NCI-H510A treated with DMSO at 0.1 percent for 48 hours (cell line): ENCODE measurements at places on chromosomes 12 and 14.
A peak's percentile ranks its signal among the peaks of the same experiment; 100 is the strongest.

- no peak for DNase-seq
These were observed 133.3 kb downstream of the FLRT2 start for GRCh38 chr14:85663256-85663655.

DNA sequence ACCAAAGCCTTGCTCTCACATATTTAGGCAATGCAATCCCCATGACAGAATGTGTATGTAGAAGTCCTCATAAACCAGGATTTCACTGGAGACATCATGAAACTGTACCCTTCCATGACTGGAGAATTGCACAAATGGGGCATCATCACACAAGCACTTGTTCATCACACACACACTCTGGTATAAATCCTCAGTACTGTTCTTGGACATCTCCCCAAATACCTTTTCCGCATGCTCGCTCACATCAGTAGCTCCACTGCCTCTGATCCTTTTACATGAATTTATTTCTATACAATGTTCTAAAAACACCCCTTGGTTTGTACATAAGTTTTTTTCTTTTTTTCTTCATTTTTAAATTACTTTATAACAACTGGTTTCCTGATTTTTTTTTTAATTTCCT, 3.3 kb upstream of the ING4 start:
- no peak for DNase-seq

- DNase-seq: no peak
These were observed 219.4 kb downstream of the CNTN1 start for GRCh38 chr12:40911676-40912075.

- no peak for DNase-seq
These were observed 16.4 kb downstream of the GALNT6 start for GRCh38 chr12:51374856-51375255.

GRCh38 chr12:102281231-102281630, 83.6 kb upstream of the PMCH start:
- no peak for DNase-seq

DNA sequence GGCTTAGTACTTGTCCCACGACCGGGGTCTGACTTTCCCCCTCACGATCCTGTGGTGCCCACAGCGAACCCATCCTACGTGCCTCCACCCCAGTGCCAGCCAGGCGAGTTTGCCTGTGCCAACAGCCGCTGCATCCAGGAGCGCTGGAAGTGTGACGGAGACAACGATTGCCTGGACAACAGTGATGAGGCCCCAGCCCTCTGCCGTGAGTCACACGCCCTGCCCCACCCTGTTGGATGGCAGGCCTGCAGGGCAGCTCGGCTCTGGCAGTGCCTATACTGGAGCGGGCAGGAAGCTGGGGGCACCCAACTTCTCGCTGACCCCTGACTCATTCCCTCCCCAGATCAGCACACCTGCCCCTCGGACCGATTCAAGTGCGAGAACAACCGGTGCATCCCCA, 18.3 kb upstream of the LRP1-AS start:
- no peak for DNase-seq

GRCh38 chr12:16608946-16609539, 3.1 kb upstream of the LMO3 start:
- DNase-seq: no peak

GRCh38 chr14:81382517-81383225, 17.5 kb downstream of the STON2 start:
- DNase-seq: no peak

DNA sequence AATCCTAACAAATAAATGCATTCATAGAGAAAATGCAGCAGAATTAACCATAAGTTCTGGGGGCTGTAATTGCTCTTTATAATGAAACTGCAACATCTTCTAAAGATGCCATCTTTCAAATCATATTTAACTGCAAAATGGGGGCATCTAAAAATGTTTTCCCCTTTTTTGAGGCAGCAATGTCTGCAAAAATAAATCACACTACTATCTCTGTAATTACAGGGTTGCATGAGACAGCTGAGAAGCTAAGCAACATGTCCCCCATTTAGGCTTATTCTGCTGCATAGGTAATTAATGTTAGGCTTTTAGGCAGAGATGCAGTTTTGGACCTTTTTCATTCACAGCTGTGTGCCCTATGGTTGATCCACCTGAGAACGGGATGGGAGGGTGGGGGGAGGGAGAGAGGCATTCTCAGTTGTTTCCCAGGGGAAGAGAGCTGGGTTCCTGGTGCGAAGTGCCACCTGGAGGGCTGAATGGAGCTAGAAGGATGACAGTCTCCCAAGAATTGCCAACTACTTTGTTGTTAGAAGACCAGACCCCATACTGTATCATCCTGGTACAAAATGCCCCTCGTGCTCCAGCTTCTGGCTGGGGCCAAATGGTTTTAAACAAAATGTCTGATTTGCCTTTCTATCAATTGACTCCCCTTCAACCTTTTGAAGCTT, 154.2 kb downstream of the APAF1 start:
- DNase-seq: no peak

DNA sequence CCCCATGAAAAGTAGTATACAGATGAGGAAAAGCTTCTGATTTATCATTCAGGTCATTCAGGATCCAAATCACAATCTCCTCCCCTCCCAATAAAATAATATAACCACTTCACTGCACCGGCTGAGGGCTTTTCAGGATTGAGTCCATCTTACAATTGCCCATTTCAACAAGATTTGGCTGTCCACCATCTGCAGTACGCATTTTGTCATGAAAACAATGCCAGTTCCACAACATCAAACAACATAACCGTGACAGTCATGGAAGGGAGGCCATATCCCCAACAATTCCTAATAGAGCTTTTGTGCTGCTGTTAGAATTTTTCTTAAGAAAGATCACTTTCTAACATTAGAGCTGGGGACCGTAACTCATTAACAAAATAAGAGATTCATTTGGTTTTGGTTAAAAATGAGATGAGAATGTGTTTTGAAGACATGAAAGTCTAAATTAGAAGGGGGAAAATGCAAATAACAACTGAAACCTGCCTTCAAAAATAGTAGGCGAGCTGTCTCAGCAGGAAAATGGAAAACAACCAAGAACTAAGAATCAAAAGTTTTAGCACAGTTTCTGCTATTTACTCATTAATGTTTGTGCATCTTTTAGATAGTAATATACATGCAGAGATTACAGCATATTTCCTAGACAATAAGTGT, 38.3 kb upstream of the TMTC2 start:
- no peak for DNase-seq

- DNase-seq: no peak
These were observed 73.4 kb upstream of the EEA1 start for GRCh38 chr12:93002293-93003054.

DNA sequence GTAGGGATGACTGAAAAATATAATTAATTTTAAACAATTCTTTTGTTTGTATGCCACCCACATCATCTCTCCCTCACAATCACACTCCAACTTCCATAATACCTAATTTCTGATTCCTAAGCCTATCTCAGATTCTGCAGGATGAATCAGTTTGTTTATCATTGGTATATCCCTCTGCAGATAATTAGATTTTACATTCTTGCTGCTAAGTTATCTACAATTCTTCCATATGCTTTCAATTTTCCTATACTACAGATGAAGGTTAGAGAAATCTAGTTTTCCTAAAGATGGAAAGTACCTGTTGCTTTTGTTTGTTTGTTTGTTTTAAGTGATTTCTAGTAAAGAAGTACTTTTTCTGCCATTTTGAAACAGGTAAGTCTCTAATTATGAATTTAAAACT, 105.3 kb downstream of the ANKS1B start:
- no peak for DNase-seq

- no peak for DNase-seq
These were observed 156.3 kb downstream of the TMX1 start for GRCh38 chr14:51396222-51396815.

DNA sequence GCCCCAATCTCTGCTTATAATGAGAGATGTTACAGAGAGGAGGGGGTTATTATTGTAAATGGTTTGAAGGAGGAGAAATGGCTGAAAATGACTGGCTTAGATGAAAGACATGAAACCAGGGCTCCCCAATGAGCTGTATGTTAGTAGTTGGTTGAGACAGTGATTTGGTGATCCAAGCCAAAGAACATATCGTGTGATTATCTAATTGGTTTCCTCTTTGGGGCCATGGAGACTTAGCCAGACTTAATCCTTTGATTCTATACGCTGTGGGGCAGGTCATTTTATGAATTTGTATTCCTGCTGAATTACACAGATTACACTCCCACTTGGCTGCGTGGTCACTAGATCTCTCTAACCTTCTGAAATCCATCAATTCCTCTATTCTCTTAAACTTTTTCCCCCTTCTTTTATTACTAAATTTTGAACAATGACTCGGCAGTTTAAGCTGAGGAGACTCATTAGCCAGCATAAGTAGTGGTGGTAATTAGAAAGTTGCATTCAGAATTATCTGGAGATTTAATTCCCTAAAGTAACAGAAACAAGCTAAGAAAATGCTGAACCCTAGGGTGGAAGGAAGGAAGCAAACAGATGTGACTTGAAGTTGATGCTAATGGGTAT, 5.3 kb downstream of the TTC8 start:
- no peak for DNase-seq

DNA sequence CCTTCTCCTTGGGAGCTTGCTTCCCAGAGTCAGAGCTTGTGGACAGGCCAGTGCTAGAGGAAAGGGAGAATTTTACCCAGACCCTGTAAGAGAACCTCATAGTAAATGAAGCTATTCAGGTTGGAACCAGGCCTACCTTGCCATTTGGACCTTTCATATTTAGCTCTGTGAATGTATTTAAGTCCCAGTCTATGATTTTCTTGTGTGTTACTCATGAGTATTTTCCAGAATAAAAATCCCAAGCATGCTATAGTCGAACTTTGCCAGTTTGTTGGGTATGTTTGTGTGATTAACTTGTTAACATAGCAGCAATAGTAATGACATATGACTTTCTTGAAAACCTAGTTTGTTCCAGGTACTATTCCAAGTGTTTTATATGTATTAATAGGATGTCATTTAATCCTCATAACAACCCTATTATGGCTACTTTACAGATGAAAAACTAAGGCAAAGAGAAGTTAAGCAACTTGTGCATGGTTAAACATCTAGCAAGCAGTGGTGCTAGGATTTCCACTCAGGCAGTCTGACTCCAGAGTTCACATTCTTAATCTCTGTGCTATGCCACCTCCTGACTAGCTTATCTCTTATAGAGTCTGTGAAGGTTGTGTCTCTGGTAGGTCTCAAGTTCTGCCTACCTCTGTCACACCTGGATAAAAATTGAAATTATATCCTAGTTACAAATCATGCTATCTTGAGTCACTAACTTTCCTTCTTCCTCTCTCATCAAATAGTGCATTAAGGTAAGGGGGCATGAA, 47.9 kb upstream of the GARIN2 start:
- DNase-seq: no peak

- no peak for DNase-seq
These were observed 9.6 kb downstream of the PTPRB start for GRCh38 chr12:70627677-70628076.

DNA sequence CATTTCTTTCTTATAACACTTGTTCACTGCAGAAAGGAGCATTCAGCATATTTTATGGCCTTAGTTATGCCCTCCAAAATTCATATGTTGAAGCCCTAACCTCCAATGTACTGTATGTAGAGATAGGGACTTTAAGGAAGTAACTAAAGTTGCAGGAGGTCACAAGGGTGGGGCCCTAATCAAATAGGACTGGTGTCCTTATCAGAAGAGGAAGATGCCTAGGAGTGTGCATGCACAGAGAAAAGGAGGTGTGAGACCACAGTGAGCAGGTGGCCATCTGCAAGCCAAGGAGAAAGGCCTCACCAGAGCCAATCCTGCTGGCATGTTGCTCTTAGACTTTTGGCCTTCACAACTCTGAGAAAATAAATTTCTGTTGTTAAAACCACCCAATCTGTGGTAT, 12.9 kb upstream of the E2F7 start:
- DNase-seq: no peak

DNA sequence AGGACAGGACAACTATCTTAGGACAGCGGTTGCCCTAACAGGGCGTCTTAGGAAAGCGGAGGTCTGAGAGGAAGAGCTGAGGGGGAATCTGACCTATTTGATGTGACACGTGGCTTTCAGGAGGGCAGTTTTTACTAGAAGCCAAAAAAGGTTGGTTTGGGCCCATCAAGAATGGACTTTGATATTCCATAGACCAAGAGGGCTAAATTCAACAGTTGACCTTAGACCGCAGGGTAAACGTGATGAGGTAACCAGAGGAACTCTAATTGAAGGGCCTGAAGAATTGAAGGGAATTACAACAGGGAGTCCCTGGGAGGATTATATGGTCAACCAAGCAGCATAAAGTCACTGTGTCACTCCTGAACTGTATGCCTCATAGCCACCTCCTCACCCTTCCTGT, 11.5 kb downstream of the C1S start:
- no peak for DNase-seq

DNA sequence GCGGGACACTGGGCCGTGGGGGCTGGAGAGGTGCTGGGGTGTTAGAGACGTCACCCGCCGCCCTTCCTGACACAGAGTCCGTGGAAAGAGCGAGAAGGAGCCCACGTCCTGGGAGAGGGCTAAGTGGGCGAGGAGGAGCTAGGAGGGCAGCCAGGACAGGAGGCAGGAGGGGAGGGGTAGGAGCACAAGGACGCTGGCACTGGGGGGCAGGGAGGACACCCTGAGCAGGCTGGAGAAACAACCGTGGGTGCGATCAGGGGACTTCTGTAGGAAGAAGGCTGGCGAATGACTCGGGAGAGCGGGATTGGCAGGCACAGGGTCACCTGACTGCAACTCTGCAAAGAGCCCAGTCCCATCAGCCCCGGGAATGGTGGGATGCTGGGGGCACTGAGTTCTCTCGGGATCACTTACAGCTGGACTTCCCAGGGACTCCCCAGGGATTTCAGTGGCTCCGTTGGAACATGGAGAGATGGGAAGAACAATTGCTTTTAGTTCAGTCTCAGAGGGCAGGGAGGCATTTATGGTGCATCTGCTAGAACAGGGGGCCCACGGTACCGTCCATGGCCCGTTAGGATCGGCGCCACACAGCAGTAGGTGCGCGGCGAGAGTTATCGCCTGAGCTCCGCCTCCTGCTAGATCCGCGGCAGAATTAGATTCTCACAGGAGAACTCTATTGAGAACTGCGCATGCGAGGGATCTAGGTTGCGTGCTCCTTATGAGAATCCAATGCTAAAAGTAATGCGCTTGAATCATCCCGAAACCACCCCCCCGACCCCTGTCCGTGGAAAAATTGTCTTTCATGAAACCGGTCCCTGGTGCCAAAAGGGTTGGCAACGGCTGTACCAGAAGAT, 24.3 kb downstream of the UBR7 start:
- peak; percentile 69 for DNase-seq

DNA sequence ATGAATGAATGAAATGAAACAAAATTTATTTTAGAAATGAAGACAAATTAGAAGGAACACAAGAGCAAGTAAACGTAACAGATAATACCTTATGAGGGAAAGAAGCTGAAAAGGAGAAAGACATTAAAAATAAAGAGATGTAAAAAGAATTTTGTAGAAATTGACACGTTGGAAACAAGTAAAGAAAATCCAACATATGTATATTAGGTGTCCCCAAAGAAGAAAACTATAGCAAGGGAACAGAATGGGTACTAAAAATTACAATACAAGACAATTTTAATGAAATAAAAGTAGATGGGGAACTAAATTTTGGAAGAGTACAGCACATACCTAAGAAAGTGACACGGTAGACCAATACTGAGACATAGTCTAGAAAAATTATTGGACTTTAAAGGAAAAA, 16.7 kb downstream of the DNM1L start:
- DNase-seq: no peak
